ENCODE measurements at places on chromosomes 16 and 17.

- no peaks in the 10 kb centered on the region for H3K27me3 ChIP-seq
- no peak overlapping the region for H3K27ac ChIP-seq
- H3K4me1 ChIP-seq = peaks cover 6% of the 10 kb centered on the region
These were observed 238.1 kb downstream of the ZNF423 start for GRCh38 chr16:49617710-49618330.

- H3K4me1 ChIP-seq = no peaks in the 10 kb centered on the region
- no peak overlapping the region for H3K4me3 ChIP-seq
- DNase-seq = no peak
- H3K36me3 ChIP-seq = no peaks in the 10 kb centered on the region
These were observed 22.1 kb downstream of the SPACA3 start for GRCh38 chr17:33013596-33014375.

DNA sequence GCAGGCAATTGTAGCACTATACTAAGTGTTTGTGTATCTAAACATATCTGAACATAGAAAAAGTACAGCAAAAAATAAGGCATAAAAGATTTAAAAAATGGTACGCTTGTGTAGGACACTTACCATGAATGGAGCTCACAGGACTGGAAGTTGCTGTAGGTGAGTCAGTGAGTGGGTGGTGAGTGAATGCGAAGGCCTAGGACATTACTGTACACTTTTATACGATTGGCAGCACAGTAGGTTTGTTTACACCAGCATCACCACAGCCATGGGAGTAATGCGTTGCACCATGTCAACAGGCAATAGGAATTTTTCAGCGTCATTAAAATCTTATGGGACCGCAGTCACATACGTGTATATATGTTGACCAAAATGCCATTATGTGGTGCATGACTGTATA is 45.6 kb downstream of the DNAH9 start:
- H3K36me3 ChIP-seq = no peaks in the 10 kb centered on the region
- no peaks in the 10 kb centered on the region for H3K27me3 ChIP-seq
- H3K4me3 ChIP-seq = no peak overlapping the region
- no peak for DNase-seq

- peaks cover 20% of the 10 kb centered on the region for H3K27me3 ChIP-seq
- no peaks in the 10 kb centered on the region for H3K36me3 ChIP-seq
- no peak overlapping the region for H3K27ac ChIP-seq
- H3K4me1 ChIP-seq = peaks cover 16% of the 10 kb centered on the region
- no peak overlapping the region for H3K4me3 ChIP-seq
- DNase-seq = peak; percentile 87
These were observed 794 bp downstream of the TMEM235 start for GRCh38 chr17:78231991-78232858.

- peaks cover 18% of the 10 kb centered on the region for H3K4me1 ChIP-seq
- peaks cover 21% of the 10 kb centered on the region for H3K36me3 ChIP-seq
- H3K27me3 ChIP-seq = no peaks in the 10 kb centered on the region
- no peak overlapping the region for H3K27ac ChIP-seq
These were observed 76.6 kb upstream of the CORO6 start for GRCh38 chr17:29699283-29699682.

DNA sequence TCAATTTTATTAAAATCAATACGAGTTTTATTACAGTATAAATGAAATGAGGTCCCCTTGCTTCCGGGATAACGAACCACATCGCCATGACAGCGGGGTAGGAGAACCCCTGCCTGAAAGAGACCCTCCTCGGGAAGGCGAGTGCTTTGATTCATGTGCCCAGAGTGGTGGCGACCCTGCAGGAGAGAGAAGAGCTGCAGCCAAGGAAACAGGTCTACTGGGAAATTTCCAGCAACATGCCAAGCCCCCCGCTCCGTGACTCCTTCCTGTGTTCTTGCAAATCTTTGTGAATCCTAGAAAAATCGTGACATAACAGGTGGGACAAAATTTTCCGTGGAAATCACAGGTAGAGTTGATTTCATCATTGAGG is 162.5 kb downstream of the WSCD1 start:
- H3K4me3 ChIP-seq = no peak overlapping the region
- no peaks in the 10 kb centered on the region for H3K27me3 ChIP-seq
- no peak overlapping the region for H3K27ac ChIP-seq
- H3K4me1 ChIP-seq = no peaks in the 10 kb centered on the region
- H3K36me3 ChIP-seq = no peaks in the 10 kb centered on the region

GRCh38 chr17:79760197-79760906 is 17.6 kb upstream of the CBX2 start:
- H3K27ac ChIP-seq = no peak overlapping the region
- H3K4me1 ChIP-seq = no peaks in the 10 kb centered on the region
- no peak overlapping the region for H3K4me3 ChIP-seq
- no peaks in the 10 kb centered on the region for H3K36me3 ChIP-seq
- no peak for DNase-seq

DNA sequence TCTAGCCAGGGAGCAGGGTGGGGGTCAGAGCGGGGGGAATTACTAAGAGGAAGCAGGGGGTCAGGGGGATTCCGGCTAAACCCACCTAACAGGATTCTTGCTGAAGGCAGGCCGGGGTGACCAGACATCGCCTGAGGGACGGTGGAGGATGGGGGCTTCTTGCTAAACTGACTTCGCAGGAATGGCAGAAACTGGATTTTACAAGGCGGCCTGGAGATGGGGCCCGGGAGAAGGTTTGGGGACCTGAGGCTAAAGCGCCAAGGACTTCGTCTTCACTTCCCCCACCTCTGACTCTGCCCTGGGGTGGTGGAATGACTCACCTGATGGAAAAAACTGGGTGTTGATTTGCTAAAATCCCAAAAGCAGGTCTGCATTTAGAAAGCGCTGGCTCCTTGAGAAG is 23.5 kb downstream of the LGALS3BP start:
- DNase-seq = no peak
- H3K4me3 ChIP-seq = no peak overlapping the region
- no peak overlapping the region for H3K27ac ChIP-seq
- H3K36me3 ChIP-seq = no peaks in the 10 kb centered on the region
- no peaks in the 10 kb centered on the region for H3K27me3 ChIP-seq
- H3K4me1 ChIP-seq = peaks cover 7% of the 10 kb centered on the region
